ENCODE measurements at places on chromosomes 6 and 20. TPM values are rescaled to one million over a fixed set of nuclear protein-coding genes. Genes with fewer than 3 reads are reported as not detected.

Gene C20orf144
- not detected for total RNA-seq

Gene SKIC2
- total RNA-seq, result 76.7 TPM

Gene RBM24
- total RNA-seq, result 6.0 TPM

Gene LY6G5C
- 5.2 TPM for total RNA-seq

Gene MDFI
- 45.8 TPM for total RNA-seq

Gene FERMT1
- 1.5 TPM for total RNA-seq

Gene PABPC1L
- 7.5 TPM for total RNA-seq

Gene NNAT
- 10.7 TPM for total RNA-seq

Gene TMEM244
- not detected for total RNA-seq

Gene TMEM200A
- total RNA-seq, result 0.74 TPM

Gene NKAPL
- 1.1 TPM for total RNA-seq

Gene EIF6
- total RNA-seq, result 124 TPM

Gene EEF1A2
- 3.4 TPM for total RNA-seq

Gene TRAPPC3L
- total RNA-seq, result not detected

Gene TENT5A
- total RNA-seq, result 2.4 TPM

Gene UBD
- 0.31 TPM for total RNA-seq

Gene ME1
- total RNA-seq, result 29.3 TPM

Gene PI3
- not detected for total RNA-seq

Gene OLIG3
- total RNA-seq, result not detected

Gene RIPOR2
- total RNA-seq, result not detected

Gene PI16
- not detected for total RNA-seq
